ENCODE measurements at places on chromosomes 6 and 20.

DNA sequence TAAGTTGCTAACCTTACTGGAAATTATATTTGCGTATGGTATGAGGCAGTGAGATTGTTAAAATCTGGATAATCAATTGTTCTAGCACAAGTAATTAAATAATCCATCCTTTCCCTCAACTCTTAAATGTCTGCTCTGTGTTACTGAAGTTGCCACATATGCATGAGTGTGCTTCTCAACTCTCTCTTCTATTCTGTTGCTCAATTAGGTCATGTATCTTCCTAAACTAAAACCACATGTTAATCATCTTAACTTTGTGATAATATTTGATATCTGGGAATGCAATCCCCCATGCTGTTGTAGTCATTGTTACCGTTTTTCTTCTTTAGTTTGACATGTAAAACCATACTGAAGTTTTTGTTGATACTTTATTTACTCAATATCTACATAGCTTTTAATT, 63.5 kb upstream of the STMND1 start:
- no peak for DNase-seq

- no peak for DNase-seq
Observed at GRCh38 chr6:5208471-5208971, 52.2 kb downstream of the LYRM4 start.

GRCh38 chr20:62801284-62802010, 3.2 kb upstream of the OGFR start:
- DNase-seq = no peak

DNA sequence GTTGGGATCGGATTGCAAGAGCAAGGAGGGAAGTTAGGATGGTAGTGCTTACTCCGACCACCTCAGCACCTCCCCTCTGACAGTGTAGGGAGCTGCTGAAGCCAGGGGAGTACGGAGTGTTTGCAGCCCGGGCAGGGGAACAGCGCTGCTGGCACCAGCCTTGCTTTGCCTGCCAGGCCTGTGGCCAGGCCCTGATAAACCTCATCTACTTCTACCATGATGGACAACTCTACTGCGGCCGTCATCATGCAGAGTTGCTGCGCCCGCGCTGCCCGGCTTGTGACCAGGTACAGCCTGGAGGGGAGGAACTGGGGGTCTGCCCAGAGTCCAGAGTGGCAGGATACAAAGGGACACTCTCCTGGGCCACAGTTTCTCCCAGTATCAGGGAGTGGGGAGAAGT, 2.2 kb upstream of the TOMM6 start:
- no peak for DNase-seq

- DNase-seq = no peak
Observed at GRCh38 chr20:37251825-37252477, 9.7 kb downstream of the GHRH start.

DNA sequence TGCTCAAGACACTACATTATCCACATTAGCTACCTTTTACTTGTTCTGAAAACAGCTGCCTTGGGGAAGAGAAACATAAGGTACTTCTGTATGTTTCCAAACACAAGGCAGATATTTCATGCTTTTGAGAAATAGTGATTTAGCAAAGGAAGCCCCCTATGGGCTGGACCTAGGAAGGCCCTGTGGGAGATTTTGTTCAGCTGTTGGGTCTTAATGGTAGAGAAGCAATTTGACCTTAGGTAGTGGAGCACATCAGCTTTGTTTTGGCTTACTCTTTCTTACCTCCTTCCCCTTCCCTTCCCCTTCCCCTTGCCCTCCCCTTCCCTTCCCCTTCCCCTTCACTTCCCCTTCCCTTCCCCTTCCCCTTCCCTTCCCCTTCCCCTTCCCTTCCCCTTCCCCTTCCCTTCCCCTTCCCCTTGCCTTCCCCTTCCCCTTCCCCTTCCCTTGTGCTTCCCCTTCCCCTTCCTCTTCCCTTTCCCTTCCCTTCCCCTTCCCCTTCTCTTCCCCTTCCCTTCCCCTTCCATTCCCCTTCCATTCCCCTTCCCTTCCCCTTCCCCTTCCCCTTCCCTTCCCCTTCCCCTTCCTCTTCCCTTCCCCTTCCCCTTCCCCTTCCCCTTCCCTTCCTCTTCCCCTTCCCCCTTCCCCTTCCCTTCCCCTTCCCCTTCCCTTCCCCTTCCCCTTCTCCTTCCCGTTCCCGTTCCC, 84.6 kb downstream of the ANKS1A start:
- no peak for DNase-seq

GRCh38 chr6:136811272-136811671, 11.1 kb upstream of the PEX7 start:
- DNase-seq = no peak

DNA sequence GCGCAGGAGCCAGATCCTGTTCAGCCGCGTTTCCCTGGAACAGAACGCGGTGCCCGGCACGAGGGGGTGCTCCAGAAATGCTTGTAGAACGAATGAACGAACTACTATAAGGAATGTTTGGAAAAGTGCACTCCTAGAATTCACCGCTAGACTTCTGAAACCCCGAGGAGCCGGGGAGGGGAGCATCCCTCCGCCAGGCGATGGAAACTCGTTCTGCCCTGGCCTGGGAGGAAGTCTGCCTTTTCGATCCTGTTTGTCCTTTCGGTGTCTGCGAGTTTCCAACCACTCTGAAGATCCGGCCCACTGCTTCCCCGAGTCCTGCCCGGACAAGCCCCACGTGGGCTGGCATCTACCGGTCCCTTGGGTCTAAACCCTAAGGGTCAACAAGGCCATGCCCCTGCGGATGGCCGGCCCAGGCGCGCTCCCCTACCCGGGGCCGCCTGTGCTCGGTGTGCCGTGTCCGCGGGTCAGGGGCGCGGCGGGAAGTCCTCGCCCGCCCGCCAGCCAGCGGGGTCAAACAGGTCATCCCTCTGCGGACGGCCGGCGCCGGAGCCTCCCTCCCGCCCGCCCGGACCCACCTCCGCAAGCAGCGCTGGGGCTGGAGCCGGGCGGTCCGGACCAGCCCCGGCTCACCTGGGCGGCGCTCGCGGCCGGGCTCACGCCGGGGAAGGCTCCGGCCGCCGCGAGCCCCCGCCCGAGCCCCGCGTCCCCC, 526 bp downstream of the SULF2 start:
- DNase-seq = peak; percentile 27

- DNase-seq = peak; percentile 21
Observed at GRCh38 chr6:130020073-130020906, 1.9 kb downstream of the L3MBTL3 start.

DNA sequence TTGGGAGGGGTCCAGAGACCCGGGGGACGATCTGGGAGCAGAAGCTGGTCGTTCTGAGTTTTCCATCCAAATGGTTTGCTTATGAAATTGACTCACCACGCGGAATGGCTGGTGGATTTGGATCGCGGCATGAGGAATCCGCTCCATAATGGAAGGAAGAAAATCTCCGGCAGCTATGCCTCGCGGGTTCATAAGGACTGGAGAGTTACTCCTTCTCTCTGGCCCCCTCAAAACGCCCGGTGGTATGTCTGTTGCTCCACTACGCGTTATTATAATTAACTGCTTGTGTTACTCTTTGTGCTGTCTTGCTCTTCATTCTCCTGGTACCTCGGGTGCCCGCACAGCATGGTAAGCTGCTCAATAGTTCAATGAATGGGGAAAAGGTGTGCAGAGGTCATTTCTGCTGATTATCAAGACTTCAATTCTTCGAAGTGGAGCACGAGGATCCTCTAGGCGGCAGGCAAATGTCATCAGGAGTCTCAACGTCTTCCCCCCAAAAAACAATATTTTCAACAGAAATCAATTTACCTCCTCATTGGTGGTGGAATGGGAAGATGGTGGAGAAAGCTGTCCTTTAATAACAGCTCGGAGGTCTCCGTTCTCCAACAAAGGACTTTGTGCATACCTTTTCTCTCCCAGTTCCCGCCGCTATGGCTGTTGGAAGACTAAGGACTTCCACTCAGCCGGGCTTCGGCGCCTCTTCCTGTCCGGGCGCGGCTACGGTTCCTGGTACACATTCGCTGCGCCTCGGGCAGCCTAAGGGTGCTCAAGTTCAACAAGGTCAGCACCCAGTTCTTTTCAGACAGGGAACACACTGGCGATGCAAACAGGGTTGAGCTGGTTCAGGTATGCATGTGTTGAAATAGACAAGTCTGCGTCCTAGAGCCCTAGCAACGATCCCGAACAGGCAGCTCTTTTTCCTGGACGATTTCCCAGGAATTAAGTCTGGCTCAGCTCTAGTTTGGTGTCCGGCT, 9.2 kb upstream of the PRSS16 start:
- no peak for DNase-seq

DNA sequence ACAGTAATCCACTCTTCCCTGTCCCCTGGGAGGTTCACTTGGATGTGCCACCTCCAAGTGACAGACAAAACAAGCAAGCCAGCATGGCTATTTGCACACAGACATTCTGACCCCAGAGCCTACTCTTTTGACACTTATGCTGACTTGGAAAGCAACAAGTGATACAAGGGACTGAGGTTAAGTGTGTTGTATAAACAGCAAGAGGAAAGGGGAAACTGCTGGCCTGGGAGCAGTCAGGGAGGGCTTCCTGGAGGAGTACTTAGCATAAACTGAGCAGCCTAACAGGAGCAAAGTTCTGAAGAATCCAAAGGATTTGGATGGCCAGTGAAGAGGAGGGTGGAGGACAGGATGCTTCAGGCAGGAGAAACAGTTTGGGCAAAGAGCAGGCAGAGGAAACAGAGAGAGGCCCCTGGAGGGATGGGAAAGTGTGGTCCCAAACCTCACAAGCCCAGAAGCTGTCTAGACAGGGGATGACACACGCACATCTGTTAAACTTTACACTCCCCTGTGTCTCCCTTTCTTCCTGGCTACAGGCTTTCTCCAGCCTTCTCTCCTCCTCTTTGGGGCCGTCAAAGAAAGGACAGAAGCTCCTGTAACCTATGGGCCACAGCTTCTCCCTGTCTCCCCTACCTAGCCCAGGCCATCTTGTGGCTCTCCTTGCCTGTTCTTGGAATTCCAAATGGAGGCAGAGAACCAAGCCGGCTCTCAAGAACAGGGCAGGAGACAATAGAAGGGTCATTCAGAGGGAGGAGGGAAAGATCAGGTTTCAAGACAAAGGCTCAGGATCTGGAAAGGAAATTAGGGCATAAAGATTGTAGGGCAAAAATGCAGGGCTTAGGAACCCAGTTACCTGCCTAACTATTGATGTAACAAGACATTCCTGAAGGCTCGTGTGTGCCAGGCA, 19.3 kb downstream of the SULF2 start:
- DNase-seq = peak; percentile 59

- DNase-seq = peak; percentile 74
Observed at GRCh38 chr6:25057111-25057905, 121.5 kb upstream of the RIPOR2 start.

- DNase-seq = no peak
Observed at GRCh38 chr6:168054765-168055560, 24.0 kb downstream of the FRMD1 start.

GRCh38 chr20:48064929-48065328, 279.6 kb upstream of the SULF2 start:
- DNase-seq = no peak

- DNase-seq = no peak
Observed at GRCh38 chr6:138424004-138424904, 20.2 kb downstream of the HEBP2 start.

DNA sequence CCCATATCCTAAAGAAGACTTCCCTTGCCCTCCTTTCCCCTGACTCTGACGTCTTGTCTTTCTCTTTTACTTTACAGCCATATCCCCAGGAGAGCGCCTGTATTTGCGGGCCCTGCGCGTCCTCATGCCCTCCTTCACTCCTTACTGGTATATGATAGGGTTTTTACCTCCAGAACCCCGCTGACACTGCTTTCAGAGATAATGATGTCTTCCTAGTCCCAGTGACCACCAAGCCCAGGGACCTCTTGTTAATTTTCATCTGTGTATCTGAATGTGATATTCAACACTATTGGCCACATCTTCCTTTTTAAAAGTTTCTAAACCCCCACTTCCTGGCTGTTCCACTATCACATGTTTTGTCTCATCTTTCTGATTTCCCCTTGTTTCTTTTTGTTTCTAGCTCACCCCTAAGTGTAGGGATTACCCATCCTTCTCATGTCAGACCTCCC, 102.0 kb downstream of the HIVEP1 start:
- DNase-seq = no peak

GRCh38 chr6:23091795-23092194, 522.4 kb downstream of the HDGFL1 start:
- no peak for DNase-seq

GRCh38 chr6:151276112-151276740, 36.5 kb downstream of the AKAP12 start:
- no peak for DNase-seq

DNA sequence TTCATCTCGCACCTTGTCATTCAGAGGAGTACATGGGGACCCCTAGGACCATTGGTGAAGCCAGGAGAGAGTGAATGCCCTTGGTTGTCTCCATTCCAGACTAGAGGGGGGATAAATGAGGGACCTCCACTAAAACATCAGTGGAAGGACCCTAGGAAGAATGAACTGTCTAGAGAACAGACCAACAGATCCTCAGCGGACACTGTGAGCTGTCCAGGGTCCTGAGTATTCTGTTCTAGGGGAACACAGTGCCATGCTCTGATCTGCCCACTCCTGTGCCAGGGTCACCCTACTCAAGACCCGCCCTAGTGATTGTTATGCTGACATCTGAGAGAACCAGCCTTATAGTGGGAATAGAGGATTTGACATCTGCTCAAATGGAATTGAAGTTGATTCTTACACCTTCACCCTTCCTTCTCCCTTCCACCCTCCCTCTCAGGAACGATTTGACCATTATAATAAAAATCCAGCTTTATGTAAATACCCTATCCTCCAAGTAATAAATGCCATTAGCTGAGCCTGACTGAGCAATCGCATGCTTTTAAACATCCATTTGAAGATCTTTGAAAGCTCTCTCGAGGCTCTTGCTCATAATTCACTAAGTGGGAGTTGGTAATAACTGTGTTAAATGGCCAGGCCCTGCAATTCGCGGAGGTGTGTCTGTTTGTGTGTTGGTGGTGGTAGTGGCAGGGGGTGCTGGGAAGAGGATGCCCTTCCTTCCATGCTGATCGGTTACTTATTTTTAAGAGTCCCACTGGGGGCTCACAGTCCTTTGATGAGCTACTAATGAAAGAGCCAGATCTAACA, 43.6 kb upstream of the SLC32A1 start:
- no peak for DNase-seq

GRCh38 chr20:34216382-34216742, 24.9 kb upstream of the ASIP start:
- no peak for DNase-seq

- DNase-seq = no peak
Observed at GRCh38 chr6:119713903-119714302, 364.3 kb upstream of the MAN1A1 start.

- DNase-seq = no peak
Observed at GRCh38 chr6:15268137-15268908, 22.5 kb downstream of the JARID2 start.

DNA sequence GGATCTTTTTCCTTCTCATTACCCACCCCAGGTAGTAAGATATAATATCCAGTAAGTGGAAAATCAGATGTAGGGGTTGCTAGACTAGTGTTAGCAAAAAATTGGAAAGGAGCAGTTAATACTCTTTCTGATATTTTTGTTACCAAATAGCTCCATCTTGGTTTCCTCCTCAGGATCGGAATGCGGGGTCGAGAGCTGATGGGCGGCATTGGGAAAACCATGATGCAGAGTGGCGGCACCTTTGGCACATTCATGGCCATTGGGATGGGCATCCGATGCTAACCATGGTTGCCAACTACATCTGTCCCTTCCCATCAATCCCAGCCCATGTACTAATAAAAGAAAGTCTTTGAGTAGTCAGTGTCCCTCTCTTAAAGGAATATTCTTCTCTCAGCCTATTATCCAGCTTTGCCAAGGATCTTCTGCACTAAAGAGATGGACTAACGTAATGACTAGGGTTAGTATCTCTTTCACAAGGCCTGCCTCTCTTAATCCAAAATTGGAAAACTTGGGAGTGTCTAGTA, 1.5 kb downstream of the ROMO1 start:
- no peak for DNase-seq
